NCI-H2029 treated with DMSO at 0.1 percent for 48 hours (cell line): ENCODE measurements at places on chromosomes 16 and 17.

- no peak for DNase-seq
Observed at GRCh38 chr17:45131616-45132319, 547 bp downstream of the PLCD3 start.

- DNase-seq: no peak
Observed at GRCh38 chr16:74713325-74713724, 12.7 kb upstream of the MLKL start.

- DNase-seq: no peak
Observed at GRCh38 chr16:89431630-89432029, 58.7 kb downstream of the ANKRD11 start.

- no peak for DNase-seq
Observed at GRCh38 chr16:7946142-7946541, 613.5 kb downstream of the RBFOX1 start.

- no peak for DNase-seq
Observed at GRCh38 chr16:49867796-49868668, 12.1 kb upstream of the ZNF423 start.

DNA sequence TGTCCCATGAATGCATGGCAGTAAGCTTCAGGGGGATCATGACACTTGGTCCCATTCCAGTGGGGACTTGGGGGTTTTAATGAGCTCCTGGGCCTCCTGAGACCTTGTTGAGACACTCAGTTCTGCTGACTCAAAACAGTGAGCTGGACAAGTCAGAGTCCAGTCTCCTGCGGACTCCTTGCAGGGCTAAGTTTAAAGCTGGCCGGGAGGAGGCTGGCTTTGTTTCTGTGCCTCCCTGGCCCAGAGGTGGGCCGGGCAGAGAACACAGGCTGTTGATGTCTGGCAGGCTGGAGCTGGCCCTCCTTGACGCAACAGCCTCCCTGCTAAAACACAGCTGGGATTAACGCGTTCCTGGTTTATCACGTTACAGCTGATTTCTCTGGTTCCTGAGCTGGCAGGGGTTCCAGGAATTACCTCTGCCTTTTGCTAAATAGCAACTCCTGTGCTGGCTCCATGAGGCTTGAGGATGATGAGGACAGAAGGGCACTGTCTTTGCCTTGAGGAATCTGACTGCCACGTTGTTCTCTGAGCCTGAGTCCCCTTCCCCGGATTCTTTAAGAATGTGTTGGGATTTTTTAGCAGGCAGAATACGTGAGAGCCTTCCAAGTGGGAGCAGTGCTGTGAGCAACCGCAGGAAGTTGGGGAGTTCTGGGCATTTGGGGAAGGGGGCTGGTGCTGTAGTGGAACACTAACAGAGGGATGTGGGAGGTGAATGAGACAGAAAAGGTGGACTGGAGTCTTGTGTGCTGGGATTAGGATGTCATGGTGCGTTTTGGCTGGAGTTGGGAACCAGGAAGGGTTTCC, 2.0 kb downstream of the GPT2 start:
- no peak for DNase-seq

- DNase-seq: no peak
Observed at GRCh38 chr16:65500919-65501318, 379.1 kb upstream of the CDH11 start.

GRCh38 chr16:11973070-11973469, 3.5 kb upstream of the SNX29 start:
- no peak for DNase-seq

DNA sequence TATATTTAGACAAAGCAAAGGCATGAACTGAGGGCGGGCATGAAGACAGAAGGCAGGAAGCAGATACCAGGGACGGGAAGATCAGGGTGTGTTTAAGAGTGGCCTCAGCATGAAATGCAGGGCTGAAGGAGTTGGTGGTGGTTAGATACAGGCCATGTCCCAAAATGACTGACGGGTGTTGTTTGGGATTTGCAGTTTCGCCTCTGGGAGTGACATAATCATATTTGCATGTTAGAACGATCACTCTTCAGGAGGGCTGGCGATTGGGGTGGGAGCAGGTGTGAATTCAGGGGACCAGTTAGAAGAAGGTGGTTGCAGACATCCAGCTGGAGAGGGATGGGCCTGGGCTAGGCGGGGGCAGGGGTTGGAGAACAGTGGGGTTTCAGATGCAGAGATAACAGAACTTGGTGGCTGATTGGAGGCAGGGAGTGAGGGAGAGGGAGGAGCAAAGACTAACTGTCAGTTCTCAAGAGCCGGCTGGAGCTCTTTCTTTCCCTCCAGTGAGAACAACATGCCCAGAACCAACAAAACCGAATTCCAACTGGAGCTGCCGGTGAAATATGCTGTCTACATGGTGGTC, 27.2 kb upstream of the ITGAX start:
- DNase-seq: no peak

GRCh38 chr17:82415336-82415735, 2.8 kb upstream of the HEXD start:
- no peak for DNase-seq

DNA sequence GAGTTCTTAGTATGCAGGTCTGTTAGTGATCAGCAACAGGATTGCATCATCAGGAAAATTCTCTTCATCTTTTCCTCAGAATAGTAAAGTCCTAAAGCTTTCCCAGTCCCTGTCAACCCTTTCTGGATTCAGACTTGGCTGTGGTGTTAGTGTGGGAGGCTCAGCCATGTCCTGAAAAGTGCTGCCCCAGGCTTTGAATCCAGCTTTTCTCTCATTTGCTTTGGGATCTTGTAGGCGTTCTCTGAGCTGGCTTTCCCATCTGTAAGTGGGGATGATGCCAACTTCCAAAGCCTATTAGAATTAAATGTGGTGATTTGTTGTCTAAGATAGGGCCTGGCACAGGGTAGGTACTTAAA, 3.0 kb downstream of the ALKBH5 start:
- no peak for DNase-seq

DNA sequence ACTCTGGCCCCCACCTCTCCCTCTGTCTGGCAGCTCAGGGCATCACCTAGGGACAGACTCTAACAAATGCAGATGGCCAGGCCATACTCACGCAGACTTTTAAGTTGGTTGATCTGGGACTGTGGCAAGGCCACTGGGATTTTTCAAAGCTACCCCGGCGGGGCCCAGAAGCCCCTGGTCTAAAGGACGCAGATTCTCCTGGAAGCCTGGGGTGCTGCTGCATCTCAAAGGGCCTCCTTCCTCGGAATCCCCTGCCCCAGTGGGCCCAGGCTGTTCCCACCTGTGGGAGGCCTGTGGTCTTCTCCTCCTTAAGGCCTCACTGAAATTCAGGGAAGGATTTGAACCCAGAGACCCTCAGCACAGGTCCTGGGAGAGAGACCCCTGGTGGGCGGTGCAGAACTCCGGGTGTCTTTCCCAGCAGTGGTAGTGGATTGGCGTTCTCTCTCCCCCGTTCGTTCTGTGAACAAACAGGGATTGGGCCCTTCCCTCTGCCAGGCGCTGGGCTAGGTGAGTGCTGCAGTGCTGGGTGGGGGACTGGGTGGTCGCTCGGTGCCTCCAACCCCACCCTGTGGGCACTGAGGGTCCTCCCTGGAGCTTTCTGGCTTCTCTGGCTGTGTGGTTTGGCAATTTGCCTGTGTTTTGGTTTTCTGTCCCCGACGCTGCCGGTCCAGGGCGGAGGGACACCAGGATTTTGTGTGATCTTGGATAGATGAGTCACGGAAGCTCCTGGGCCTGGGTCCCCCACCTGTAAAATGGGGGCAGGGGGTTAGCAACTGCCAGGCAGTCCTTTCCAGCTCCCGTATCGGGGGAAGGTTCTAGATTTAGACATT, 160.5 kb upstream of the GSE1 start:
- no peak for DNase-seq

DNA sequence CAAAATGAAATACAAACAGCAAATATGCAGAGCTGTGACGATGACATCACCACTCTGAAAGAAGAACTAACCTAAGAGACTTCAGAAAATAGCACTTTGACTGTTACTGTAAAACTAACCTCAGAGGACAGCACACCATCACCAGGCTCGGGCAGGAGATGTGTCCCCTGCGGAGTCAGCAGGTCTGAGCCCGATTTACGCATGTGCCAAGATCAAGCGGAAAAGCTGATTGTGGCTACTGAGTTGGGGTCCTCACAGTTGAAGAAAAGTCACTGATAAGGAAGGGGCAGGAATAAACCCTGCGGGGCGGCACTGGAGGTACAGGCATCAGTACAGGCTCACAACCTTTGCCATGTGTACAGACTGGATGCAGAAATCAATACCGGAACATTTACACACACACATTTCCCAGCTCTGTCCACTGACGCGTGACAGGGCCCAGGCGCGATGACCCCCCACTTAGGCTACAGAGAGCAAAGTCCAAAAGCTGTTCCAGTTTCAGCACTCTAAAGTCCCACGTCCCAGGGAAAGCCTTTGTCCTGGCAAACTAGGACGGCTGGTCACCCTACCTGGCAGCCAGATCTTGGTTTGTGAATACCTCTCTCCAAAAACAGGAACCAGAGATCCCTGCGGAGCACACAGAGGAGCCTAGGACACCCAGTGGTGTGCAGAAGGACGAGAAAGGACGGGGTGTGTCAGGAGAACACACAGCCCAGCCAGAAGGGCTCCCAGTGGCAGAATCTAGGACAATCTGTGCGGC, 21.5 kb downstream of the TRAP1 start:
- no peak for DNase-seq

- no peak for DNase-seq
Observed at GRCh38 chr16:4743226-4743878, 9.0 kb downstream of the DNAAF8 start.

DNA sequence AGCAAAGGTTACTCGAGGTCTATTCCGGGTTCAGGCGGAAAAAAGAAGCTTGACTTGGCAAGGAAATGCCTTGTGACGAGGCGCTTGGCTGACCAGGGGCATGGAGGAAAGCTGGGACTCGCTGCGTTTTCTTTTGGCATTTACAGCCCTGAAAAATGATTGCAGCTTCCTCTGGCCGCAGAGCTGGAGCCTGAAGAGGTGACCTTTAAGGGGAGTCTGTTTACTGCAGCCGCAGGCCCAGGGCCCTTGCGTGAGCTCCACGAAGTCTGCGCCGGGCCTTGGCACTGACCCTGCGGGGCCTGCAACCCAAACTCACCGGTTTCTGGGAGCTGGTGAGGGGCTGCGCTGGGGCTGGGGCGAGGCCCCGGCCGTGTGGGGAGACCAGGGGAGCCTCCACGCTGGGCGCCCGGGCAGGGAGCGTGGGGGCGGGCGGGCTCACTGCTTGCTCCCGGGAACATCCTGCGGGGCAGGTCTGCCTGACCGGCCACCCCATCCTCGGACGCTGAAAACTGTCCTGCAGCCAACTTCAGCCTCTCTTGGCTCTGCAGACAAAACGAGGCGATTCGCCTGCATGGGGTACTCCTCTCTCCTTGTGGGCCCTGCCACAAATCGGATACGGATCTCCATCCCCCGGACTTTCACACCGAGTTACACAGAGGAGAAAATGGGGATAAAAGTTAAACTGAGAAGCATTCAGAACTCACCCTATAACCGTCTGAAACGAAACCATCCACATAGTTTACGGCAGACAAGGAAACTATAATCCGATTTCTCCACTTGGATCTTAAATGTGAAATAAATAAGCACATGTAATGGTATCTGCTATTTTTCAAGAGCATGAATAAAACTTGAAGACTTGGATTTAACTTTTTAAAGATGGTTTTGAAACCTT, 206.3 kb upstream of the FOXF1 start:
- DNase-seq: no peak

DNA sequence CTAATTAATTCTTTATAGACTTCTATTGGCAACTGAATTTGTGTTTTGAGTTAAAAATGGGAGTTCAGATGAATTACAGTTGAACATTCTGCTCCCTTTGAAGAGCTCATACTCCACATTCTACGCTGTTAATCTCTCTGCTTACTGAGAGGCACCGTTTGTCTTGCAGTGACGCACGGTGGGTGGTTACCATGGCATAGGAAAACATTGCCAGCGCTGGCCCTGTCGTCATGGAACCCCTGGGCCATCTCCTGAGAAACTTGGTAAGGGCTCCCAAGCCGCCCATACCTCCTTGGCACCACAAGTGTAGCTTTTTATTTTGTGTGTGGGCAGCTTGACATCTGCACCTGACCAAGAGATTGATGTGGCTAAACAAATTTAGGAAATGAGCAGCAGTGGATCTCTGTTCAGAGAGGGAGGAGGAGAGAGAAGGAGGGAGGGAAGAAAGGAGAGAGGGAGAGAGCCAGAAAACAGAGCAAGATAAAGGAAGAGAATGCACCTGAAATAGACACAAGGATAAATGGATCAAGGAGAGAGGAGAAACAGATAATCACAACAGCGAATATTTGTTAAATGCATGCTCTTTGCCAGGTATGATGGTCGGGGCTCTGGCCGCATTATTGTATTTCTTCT, 398.5 kb downstream of the HAPSTR1 start:
- DNase-seq: no peak

DNA sequence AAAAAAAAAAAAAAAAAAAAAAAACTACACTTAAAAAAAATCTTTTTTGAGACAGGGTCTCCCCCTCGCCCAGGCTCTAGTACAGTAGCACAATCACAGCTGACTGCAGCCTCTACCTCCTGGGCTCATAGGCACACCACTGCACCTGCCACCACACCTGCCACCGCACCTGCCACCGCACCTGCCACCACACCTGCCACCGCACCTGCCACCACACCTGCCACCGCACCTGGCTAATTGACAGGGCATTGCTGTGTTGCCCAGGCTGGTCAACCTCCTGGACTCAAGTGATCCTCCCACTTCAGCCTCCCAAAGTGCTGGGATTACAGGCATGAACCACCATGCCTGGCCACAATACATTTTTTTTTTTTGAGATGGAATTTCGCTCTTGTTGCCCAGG, 17.6 kb upstream of the WDR45B start:
- no peak for DNase-seq

- DNase-seq: no peak
Observed at GRCh38 chr16:74216319-74216718, 80.3 kb upstream of the PSMD7 start.

- DNase-seq: no peak
Observed at GRCh38 chr16:51648526-51648925, 497.5 kb upstream of the SALL1 start.

- DNase-seq: no peak
Observed at GRCh38 chr16:5032748-5033167, 977 bp downstream of the NAGPA start.

DNA sequence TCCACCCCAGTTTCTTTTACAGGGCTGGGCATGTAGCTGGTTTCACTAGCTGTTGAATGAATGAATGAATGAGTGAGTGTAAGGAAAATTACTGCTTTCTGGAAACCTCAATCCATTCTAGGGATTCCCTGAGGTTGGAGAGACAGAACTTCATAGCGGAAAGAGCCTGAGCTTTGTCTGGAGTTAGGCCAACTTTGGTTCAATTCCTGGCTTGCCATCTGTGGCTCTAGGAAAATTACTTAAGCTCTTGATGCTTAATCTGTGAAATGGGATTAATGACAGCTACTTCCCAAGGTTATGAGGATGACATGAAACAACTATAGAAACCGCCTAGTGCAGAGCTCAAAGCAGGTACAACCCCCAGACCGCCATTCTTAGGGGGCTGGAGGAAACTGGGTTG, 76.3 kb upstream of the AXIN2 start:
- no peak for DNase-seq

GRCh38 chr17:70597774-70598173, 428.4 kb downstream of the KCNJ2 start:
- DNase-seq: no peak
